CD14-positive monocyte (primary cell): ENCODE measurements at places on chromosomes 4 and X.

GRCh38 chr4:11496351-11496829 lies 67.7 kb upstream of the HS3ST1 start:
- H3K27me3 ChIP-seq: no peaks in the 10 kb centered on the region
- no peak for DNase-seq
- H3K4me3 ChIP-seq: no peak overlapping the region
- no peaks in the 10 kb centered on the region for H3K36me3 ChIP-seq

GRCh38 chr4:24527371-24527770 lies 57.0 kb downstream of the DHX15 start:
- DNase-seq: no peak
- H3K4me3 ChIP-seq: no peak overlapping the region
- H3K36me3 ChIP-seq: peaks cover 100% of the 10 kb centered on the region

DNA sequence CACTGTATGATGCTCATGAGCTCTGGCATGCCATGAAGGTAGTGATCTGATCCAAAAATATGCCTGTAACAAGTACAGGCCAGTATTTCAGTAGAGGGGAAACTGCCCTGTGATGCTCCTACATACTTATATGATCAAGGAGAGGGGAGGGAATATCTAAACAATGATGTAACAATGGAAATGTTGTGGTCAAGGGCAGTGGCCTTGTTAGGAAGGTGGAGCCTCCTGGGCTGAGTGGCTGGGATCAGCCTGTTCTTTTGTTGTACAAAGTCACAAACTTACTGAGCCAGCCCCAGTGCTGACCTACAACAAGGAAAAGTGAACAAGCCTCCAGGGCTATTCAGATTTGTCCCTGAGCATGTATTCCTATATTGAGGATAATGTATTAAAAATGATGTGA lies 70.3 kb downstream of the ANXA10 start:
- no peak overlapping the region for H3K4me3 ChIP-seq
- H3K4me1 ChIP-seq: no peaks in the 10 kb centered on the region
- no peak overlapping the region for H3K27ac ChIP-seq
- no peaks in the 10 kb centered on the region for H3K27me3 ChIP-seq
- no peaks in the 10 kb centered on the region for H3K36me3 ChIP-seq
- DNase-seq: no peak

DNA sequence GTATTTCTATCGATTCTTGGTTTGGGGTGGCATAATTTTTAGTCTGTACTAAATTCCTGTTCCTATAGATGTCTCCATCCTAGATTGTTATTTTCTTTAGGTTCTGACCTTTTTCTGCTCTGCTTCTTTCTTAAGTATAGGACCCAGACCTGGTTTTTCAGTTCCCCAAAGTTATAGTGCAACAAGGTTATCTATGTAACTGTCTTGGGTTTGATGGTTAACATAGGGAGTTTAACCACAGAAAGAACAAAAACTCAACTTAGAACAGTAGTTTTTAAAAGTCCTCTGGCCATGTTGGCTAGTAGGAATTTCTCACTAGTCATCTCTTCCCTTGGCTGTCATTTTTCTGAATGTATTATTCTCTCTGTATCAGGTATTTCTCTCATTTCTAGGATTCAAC lies 38.8 kb upstream of the MAD2L1 start:
- DNase-seq: no peak
- H3K27me3 ChIP-seq: no peaks in the 10 kb centered on the region
- H3K4me1 ChIP-seq: no peaks in the 10 kb centered on the region
- H3K36me3 ChIP-seq: no peaks in the 10 kb centered on the region

DNA sequence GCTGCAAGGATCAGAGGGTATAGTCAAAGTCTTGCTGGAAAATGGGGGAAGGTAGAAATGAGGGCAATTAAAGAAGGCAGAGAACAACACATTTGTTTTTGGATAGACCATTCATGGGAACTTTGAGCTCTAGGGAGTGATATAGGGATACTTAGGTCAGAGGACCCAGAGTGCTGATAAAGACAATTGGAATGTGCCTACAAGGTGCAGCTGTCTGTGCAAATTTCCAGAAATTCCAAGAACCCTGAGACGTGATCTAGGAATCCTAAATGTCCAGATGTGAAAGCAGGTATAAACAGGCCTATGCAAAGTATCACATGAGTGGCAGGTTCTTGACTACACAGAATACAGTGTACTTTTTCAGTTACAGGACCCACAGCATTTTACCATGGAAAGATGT lies 24.2 kb downstream of the FNIP2 start:
- peaks cover 18% of the 10 kb centered on the region for H3K4me1 ChIP-seq
- no peaks in the 10 kb centered on the region for H3K27me3 ChIP-seq
- H3K27ac ChIP-seq: no peak overlapping the region

DNA sequence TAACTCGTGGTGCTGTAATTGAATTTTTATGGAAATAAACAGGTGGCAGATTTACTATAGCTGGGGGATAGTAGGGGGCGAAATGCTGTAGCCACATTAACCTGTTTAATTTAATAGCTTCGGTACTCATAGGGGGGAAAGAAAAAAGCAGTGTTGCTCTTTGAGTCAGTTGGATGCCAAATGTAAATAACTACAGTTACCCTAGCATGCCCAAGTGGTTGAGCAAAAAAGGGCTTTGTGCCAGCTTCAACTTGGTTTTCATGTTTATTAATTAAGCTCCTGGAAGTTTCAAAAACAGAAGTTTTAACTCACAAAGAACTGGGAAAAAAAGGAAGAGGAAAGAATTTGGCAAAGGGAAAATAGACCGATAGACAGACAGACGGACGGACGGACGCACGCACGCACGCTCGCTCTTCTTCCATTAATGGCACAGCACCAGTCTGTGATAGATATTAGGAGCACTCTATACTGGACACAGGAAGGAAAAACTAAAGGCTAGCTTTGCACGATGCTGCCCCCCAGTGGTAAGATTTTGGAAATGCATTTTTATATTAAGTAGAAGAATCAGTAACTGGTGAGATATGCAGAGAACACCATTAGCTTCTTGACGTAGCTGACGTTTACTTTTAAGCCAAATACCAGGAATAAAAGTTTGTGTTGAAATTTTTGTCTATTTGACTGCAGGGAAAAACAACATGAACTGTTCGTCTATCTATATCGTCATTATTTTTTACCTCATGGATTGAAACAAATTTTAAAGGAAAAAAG lies 151.8 kb downstream of the SLC7A11 start:
- H3K4me1 ChIP-seq: no peaks in the 10 kb centered on the region
- H3K4me3 ChIP-seq: no peak overlapping the region
- H3K36me3 ChIP-seq: no peaks in the 10 kb centered on the region
- H3K27ac ChIP-seq: no peak overlapping the region
- DNase-seq: peak; percentile 52
